ENCODE measurements at places on chromosomes 12 and 14.

DNA sequence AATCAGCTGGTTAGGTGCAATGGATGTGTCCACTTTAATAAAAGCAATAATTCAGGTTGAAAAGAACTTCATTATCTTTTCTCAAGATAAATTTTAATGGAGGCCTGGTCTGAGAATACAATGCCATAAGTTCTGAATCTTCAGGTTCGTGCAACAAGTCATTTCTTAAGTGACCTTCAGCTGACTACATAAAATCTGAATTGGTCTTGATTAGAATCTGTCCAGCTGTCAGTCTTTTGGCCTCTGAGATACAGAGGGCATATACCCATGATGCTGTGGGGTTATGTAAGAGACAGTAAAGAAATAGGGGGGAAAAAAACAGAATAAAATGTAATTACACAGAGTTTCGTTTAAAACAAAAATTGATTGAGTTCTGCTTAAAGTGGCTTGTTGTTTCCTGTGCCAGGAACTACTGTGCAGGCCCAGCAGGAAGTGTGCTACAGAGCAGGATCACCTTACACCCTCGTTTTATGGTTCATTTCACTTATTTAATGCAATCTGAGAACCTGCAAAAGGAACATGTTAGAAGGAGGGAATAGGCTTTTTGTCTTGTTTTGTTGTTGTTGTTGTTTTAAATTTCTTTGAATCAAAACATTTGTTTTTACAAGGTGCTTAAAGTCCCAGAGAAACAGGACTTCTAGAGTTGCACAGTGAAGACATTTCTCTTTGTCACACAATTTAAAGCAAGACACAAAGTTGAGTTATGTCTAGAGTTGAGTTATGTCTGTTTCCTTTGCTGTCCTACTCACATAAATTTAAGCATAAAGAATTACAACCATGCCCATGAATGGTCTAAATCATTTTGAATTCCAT, 64.2 kb downstream of the LGR5 start:
- DNase-seq, result no peak

DNA sequence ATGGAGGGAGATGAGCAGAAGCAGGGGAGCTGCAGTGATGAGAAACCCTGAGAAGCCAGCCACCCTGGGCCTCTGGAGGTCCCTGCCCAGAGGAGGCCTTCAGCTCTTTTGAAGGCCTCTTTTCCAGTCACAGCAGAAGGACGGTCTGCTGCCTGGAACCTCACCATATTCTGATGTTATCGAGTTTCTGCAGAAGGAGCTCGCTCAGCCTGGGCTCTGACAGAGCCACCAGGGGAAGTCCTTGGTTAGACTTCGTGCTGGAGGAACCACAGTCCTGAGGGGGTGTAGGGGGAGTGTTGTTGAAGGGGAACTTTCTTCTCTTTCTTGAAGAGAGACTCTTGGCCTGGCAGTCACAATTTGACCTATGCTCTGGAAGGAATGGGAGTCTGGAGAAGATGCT, 25.1 kb upstream of the BATF start:
- DNase-seq, result no peak

GRCh38 chr12:124394462-124395128, 99.7 kb downstream of the RFLNA start:
- DNase-seq, result no peak

- DNase-seq, result peak; percentile 48
These were observed 8.2 kb upstream of the ZNF410 start for GRCh38 chr14:73878436-73878835.

- DNase-seq, result no peak
These were observed 46.7 kb downstream of the FAM222A start for GRCh38 chr12:109760031-109760929.

DNA sequence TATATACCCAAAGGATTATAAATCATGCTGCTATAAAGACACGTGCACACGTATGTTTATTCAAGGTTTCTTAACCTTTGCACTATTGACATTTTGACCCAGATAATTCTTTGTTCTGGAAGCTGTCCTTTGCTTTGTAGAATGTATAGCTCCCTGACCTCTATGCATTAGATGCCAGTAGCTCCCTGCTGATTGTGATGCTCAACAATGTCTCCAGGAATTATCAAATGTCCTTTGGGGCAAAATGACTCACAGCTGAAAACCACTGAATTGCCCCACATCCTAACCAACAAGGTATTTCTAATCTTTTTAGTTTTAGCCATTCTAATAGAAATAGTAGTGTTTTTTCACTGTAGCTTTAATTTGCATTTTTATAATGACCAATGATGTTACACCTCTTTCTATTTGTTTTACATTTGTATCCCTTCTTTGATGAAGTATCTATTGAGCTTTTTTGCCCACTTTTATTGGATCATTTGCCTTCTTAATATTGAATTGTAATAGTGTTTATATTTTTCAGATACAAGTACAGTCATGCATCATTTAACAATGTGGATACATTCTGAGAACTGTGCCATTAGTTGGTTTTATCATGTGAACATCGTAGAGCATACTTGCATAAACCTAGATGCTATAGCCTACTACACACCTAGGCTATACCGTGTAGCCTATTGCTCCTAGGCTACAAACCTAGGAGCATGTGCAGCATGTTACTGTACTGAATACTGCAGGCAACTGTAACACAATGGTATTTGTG, 10.4 kb upstream of the NOPCHAP1 start:
- DNase-seq, result peak; percentile 78

GRCh38 chr12:10027721-10028120, 2.8 kb upstream of the CLEC9A start:
- DNase-seq, result peak; percentile 83

All from amniotic epithelial cell (primary cell).